Stimulated activated CD4-positive, alpha-beta T cell treated with anti-CD3 and anti-CD28 coated beads, TNF-alpha, amount 100 ng/mL, for 1 hour (primary cell): ENCODE measurements at places on chromosomes 2 and 18.

DNA sequence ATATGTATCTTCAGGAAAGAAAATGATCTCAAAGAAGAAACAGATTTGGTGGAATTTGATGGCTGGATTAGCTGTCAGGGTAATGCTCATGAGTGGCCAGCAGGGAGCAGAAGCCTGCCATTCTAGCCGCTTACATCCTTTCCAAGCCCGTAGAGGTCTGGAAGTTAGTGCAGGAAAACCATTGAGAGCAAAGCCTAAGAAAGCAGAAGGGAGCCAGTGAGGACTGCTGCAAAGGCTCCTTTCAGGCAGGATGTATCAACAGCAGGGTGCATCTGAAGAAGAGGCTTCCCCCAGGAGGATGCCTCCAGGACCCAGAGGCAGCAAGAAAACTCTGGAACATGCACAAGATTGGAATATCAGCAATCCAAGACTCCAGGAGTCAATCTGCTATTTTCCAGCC lies 22.9 kb upstream of the LBH start:
- DNase-seq = no peak

DNA sequence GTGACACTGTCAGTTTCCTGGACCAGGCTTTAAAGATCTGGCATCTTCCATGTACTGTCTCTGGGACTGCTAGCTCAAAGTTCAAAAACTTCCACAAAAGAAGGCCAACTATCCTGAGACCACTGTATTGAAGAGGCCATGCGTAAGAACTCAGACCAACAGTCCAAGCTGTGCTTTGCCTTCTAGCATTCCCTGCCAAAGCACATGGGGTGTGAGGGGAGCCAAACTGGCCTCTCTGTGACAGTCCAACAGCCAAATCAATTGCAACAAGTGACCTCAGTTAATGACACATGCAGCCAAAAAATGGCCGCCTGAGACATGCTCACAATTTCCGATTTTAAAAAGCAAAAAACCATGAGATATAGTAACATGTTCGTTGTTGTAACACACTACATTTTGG lies 160.3 kb upstream of the CDH19 start:
- DNase-seq = no peak

DNA sequence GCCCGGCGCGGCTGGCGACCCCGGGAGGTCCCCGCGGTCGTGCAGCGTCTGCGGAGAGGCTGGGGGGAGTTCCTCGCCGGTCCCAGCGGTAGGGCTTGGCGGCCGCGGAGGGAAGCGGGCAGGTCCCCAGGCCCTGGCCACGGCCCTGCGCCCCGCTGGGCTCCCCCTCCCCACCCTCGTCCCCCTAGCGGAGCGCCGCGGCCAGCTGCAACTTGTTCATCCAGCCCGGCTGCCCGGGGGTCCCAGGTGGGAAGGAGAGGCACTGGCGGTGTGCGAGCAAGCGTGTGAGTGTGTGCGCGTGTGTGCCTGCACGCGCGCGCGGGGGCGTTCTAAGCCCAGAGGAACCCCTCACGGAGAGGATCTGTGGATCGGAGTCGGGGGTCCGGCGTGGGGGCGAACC lies 1.3 kb downstream of the PTPRM start:
- no peak for DNase-seq

DNA sequence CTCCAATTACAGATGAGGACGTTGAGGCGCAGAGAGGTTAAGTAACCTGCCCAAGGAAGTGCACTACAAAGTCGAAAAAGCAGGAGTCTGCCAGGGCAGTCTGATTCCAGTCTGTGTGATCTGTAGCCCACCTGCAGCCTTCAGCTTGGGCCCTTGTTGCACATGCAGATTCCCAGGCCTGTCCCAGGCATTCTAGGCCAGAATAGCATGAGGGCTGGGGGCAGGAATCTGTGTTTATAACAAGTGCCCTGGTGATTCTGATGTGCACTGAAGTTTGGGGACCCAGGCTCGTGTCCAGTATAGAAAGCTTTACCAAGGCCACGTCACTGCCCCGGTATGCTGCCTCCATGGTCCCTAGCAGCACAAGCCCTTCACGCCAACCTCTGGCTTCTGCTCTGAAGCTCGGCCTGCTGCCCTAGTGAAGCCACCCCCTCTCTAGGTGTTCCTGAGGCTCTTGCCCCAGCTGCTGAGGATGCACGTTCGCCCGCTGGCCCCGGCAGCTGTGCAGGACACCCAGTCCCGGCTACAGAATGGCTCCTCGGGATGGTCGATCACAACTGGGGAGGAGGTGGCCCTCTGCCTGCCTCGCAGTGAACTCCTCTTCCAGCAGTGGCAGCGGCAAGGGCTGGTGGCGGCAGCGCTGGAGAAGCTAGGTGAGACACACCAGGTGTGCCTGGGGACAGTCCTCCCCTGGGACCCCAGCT lies 4.6 kb downstream of the CHRNG start:
- DNase-seq = no peak

- DNase-seq = no peak
These were observed 1.9 kb downstream of the M1AP start for GRCh38 chr2:74646201-74646600.

DNA sequence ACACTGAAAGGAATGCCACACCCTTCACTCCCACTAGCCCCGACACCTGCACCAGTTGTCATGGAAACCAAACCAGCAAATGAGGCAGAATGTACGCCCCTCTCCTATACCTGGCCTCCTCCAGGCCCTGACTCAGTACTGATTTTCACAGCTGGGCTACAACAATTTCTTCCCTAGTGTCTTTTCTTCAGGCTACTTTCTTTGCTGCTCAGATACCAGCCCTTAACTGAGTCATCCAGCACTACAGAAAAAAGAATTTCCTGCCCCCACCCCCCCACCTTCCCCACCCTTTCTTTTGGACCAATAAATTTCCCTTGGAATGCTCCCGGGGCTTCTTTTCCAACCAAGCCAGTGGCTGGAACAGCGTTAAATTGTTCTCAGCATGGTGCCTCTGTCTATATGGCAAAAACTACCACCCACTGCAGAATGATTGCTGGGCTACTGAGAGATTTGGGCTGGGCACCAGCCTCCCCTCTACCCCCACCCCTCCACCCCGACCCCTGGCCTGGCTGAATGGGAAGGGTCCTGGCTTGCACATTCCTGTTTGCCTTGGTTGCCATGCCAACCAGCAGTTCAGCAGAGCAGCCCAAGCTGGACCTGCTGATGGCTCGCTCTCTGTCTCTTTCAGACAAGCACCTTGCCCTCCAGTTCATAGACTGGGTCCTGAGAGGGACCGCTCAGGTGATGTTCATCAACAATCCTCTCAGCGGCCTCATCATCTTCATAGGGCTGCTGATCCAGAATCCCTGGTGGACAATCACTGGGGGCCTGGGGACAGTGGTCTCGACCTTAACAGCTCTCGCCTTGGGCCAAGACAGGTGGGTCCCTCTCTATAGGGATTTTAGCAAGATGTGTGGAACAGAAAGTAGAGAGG lies 11.3 kb downstream of the SLC14A2 start:
- DNase-seq = no peak

- DNase-seq = no peak
These were observed 276.3 kb downstream of the RND3 start for GRCh38 chr2:150211164-150211631.

DNA sequence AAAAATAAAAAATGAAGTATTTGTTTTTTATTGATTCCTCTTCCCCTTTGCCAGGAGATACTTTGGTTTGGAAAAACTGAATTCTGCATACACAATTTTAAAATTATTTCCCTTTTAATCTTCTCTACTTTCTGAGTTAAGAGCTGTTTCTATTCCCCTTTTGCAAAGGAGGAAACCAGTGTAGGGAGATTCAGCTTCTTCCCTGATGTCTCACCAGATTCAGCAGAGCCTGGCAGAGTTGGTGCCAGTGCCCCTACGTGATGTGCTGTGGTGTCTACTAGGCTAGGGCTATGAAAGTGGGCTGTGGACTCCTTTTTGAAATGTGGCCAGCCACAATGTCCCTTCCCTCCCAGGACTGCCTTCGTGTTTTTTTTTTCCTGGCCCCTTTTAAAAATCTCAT lies 2.4 kb downstream of the RPE start:
- no peak for DNase-seq

DNA sequence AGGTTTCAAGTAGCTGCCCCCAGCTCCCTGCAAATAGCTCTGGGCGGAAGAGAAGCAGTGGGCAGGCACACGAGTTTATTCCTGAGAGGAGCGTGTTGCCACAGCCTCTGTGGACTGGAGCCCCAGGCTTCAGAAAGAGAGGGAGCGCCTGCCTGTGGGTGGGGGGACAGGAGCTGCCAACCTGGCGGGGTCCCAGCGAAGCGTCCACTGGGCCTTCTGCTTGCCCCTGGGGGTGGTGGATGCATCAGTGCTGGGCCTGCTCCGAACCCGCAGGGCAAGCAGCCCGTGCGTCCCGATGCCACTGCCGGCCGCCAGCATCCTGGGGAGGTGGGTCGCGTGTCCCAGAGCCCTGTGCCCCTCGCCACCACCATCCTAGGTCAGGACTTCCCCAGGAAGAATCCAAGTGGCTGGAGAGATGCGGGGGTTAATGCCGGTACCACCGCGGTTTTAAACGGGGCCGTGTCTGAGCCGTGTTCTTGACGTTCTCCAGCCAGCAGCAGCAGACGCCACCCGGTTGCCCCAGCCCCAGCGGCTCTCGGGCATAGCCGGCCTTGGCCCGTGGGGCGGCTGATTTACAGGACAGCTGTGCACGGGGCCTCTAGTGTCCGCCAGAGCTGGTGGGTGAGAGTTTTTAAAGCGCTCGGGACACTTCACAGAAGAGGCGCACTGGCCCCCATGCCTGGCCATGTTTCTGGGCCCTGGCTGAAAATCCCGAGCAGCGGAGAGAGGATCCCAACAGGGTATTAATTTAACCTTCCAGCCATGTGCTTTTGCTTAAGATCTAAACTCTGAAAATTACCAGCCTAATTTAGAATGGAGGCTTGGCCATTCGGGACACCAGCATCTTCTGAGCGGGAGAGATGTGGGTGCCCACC lies 84.7 kb downstream of the NFATC1 start:
- DNase-seq = no peak

GRCh38 chr2:81672516-81672915 lies 1368.0 kb upstream of the LRRTM1 start:
- no peak for DNase-seq

GRCh38 chr2:143158551-143159485 lies 29.6 kb downstream of the ARHGAP15 start:
- DNase-seq = no peak
